ENCODE measurements at places on chromosomes 4 and X.

DNA sequence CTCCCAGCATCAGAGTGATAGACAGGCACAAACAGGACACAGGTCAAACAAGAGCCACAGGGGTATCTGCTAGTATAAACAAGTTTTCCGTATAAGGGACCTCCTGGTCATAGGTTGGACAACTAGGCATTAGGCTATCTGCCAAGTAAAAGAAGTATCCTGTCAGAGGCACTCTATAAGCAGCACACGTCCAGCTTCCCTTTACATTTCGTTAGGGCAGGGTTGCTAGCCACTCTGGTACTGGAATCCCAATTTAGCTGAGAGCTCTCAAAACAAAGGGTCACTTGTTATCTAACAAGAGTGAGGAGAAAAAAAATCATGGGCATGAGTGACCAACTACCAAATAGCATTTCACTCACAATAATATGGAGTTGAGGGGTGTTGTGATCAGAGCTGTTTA, 780.7 kb upstream of the DIAPH2 start:
- no peak for DNase-seq

GRCh38 chrX:136019226-136019625, 34.0 kb downstream of the SLC9A6 start:
- DNase-seq = no peak

DNA sequence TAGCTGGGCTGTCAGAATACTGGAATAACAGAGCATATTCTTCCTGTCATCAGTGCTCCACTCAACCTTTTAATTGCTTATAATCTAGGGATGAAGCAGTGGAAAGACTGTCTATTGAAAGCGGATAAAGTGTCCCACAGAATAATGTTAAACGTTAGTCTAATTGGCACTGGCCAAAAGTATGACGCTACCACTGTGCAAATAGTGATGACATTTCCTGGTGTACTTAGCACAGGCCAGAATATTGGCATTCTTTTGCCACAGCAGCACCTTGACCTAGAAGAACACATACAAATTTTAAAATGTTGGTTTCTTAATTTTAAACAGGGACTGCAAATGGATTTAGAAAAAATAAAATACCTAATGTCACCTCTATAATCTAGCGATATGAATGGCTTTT, 635.2 kb upstream of the SPANXN1 start:
- DNase-seq = no peak

GRCh38 chr4:89382439-89382838, 74.8 kb upstream of the GPRIN3 start:
- DNase-seq = no peak

- DNase-seq = no peak
Observed at GRCh38 chrX:3788494-3789233, 75.2 kb upstream of the PRKX start.

Data from SW 1271 (cell line).